NCI-H1694 (cell line): ENCODE measurements at places on chromosomes 5 and 9.

DNA sequence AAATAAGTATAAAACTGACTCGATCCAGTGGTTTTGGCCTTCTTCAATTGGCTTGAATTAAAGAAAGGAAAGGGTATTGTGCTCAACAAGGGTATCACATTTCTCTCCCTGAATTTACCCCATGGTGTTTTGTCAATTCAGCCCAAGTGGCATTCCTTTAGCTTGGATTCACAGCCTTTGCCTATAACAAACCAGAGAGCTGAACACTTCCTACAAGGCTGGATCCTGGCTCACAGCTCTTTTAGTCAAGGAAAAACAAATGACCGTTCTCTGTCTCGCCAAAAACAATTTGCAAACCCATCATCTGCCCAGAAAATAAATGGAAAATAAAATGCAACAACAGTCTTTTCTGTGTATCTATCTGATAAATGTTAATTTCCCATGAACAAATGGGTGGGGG, 5.7 kb downstream of the ZNF366 start:
- DNase-seq, result no peak

DNA sequence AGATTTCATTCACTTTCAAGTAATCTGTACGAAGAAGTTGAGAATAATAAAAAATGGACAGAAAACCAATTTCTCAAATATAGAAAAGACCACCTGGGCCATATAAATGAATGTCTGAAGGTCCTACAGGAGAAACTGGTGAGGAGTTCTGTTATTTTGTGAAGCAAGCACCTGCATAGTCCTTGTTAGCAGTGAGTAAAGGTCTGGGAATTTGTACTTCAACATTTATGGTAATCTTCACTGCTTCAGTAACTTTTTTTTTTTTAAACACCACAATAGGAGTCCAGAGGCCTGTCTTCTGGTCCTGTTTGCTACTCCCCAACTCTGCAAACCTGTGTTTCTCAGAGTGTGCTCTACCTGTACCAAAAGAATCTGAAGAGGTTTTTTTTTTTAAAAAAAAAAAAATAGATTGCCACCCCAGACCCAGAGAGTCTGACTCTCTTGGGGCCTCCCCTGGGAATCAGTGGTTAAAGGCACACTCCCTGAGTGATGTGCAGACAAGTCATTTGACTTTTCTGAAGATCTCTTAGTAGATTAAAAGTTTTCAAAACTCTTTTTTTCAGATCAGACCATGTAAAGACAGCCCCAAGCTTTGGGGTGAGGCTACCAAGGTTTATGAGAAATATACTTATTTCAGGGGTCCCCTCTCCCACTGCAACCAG, 55.5 kb downstream of the FAM81B start:
- no peak for DNase-seq

GRCh38 chr9:130732793-130733221, 39.2 kb downstream of the EXOSC2 start:
- DNase-seq, result no peak

DNA sequence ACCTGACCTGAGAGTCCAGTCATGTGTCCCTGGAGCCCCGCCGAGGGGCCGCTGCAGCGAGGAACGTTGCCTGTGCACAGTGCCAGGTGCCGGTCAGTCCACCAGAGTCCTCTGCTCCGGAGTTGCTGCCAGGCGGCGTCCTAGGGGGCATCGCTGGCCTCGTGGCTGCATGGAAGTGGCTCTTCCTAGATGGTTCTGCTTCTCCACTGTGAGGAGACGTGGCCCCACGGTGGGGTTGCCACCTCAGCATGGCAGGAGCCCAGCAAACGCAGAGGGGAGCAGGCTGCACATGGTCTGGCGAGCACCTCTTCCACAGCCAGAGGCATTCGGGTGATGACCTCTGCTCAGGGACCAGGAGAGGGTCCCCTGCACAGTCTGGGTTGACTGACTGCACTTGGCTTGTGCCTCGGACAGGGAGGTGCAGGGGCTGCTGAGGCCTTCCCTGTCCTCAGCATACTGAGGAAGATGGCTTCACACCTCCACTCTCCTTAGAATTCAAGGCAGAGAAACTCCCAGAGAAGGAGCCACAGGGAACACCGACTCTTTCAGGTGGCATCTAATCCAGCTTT, 25.9 kb upstream of the POMT1 start:
- no peak for DNase-seq

DNA sequence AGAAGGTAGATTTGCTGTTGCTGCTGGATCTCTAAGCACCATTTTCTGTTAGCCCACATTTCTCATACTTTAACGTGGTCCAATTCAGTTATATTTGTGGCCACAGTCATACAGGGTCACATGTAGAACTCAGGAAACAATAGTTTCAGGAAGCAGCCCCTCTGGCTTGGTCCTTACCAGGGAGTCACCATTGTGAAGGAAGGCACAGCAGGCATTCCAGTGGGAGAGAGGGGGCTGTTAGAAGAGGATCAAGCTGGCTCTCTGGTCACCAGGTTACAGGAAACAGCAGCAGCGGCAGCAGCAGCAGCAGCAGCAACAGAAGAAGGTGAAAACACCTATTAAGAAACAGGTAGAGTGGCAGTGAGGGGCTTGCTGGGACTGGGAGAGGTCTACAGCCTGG, 14.5 kb downstream of the C9orf43 start:
- DNase-seq, result no peak

DNA sequence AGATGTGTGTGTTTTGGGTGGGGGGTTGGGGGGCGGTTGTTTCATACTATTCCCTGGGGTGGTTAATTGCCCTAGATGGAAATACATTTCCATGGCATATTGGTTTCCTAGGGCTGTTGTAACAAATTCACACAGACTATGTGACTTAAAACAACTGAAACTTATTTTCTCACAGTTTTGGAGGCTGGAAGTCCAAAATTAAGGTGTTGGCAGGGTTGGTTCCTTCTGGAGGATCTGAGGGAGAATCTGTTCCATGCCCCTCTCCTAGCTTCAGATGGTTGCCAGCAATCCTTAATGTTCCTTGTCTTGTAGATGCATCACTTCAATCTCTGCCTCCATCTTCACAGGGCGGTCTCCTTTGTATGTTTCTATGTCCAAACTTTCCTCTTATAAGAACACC, 353.7 kb upstream of the ACTBL2 start:
- DNase-seq, result no peak

GRCh38 chr9:137988051-137988450, 110.5 kb downstream of the CACNA1B start:
- DNase-seq, result no peak

GRCh38 chr9:89670114-89670513, 65.3 kb downstream of the GADD45G start:
- no peak for DNase-seq

DNA sequence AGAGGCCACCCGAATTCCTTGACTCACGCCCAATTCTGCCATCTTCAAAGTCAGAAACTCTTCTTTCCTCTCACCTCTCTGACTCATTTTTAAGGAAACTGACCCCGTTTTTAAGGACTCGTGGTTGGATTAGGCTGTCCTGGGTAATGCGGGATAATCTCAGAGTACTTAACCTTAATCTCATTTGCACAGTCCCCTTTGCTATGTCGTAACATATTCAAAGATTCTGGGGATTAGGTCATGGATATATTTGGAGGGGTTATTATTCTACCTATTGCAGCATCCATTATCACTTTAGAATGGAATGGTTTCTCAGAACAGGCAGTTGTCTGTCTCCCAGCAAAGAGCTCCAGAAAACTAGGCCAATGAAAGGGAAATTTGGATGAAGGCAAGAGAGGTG, 80.8 kb upstream of the IL12B start:
- DNase-seq, result no peak

DNA sequence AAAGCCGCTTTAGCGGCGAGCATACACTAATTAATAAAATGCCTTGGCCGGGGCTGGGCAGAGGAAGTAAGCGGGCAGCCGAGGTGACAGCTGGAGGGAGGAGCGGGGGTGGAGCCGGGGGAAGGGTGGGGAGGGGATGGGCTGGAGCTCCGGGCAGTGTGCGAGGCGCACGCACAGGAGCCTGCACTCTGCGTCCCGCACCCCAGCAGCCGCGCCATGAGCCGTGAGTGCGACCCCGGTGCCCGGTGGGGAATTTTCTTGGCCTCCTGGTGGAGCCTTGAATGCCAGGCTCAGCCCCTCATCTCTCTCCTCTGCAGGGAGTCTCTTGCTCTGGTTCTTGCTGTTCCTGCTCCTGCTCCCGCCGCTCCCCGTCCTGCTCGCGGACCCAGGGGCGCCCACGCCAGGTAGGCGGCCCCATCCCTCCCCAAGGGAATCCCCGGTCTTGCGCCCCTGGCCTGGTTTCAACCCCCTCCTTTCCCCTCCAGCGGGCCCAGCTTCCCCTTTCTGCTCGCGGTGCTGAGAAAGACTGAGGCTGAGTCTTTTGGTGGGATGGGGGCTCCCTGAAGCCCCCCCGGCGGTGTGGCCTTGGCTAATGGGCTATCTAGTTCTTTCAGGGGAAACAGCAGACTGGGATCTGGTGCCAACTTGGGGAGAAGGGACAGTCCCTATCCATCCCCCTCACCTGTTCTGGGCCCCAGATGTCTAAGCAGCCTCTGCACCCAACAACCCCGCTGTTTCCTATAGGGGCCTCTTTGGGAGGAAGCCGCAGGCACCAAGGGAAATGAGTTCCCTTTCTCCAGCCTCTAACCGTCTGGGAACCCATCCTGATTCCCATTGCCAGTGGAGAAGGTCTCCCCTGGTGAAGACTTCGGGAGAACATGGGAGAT, at the start of gene PTGS1:
Gene PTGS1 (plus strand): TSS at position 156 of the 887 bp plus-strand sequence. CDS start 61 bp downstream, at position 217.
- no peak for DNase-seq

DNA sequence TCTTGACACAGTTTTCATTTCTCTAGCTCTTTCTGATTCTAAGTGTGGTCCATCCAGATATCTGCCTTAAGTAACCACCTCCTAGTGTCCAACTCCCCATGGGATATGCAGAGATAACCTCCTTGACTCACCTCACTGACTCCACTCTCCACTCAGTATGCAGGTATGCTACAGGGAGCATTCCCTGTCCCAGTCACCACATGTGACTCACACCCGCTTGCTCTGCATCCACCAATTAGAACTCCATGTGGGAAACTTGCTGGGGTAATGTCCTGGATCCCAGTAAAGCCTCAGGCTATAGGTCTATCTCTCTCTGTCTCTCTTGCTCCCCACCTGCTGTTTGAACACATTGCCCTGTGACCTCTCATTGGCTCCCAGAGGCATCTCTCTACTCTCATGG, 563.9 kb downstream of the HTR1A start:
- no peak for DNase-seq

DNA sequence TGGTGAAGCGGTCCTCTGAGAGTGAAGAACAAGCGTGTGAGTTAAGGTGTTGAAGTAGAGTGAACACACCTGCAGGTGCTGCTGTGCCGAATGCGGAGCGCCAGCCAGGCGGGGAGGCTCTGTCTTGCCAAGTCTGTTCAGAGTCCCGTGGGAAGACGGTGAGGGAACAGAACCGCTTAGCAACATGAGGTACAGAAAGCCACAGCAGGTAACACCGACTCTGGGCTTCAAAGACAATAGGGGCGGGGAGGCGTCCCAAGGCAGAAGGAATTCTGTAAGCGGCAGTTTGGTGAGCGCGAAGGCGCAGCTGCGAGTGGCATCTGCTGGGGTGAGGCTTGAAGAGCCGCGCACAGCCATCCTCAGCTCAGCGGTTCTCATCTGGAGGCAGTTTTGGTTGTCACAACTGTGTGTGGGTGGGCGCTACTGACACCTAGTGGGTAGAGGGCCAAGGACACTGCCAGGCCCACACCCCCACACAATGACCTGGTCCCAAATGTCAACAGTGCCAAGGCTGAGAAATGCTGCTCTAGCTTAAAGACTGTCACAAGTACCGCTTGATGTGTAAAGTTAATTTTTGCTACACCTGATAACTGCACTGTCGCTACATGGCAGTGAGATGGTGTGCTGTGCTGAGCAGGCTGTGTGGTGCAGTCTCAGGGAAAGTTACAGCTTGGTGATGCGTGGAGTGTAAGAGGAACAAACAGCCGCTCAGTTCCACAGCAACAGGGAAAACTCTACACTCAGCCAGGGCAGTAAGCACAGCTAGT, 67.4 kb upstream of the TBC1D9B start:
- DNase-seq, result peak; percentile 89

DNA sequence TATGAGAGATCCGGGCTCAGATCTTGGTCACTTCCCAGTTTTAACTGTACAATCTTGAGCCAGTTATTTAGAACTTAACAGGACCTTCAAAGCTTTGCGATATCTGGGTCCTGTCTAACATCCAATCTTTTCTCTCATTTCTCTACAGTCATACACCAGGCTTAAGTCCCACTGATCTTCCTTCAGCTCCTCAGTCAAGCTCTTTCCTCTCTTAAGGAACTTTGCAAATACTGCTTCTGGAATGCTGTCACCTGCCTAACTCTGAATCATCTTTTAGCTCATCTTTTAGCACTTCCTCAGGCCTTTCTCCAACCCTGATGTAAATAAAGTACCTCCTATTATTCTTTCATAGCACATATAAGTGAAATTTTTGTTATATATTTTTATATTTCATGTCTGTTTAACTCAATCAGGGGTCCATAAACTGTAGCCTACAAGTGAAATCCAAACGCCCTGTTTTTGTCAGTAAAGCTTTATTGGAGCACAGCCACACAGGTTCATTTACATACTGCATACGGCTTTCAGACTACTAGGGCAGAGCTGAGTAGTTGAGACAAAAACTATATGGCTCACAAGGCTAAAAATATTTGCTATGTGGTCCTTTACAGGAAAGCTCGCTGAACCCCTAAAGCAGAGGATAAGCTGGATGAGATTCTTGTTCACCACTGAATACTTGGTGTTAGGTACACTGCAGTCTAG, 63.5 kb downstream of the MEF2C start:
- DNase-seq, result no peak

DNA sequence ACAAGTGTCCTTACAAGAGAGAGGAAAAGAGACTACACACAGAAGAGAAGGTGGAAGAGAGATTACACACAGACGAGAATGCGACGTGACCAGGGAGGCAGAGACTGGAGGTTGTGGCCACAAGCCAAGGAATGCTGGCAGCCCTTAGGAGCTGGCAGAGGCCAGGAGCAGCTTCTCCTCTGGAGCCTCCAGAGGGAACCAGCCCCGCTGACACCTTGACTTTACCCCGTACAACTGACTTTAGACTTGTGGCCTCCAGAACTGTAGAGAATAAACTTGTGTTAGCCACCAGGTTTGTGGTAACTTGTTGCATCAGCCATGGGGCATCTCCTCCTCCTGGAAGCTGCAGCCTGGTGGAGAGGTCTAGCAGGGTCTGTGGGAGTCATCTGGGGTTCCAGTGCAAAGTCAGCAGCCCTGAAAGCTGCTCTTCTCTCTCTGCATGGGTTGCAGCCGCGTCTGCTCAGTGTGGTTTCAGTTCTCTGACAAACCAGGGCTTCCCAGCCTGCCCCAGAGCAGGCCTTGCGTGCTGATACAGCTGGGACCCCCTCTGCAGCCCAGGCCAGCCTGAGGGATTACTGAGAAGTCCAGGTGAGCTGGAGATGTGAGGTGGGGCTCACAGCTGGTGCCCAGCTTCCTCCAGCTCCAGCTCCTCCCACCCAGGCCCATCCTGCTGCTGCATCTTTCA, 30.8 kb upstream of the CNOT6 start:
- DNase-seq, result no peak
